Activated T-helper 17 cell treated with anti-CD3 and anti-CD28 coated beads, Interleukin-2, amount 50 U/mL, for 72 hours (primary cell): ENCODE measurements at places on chromosomes 5 and 9.
A peak's percentile ranks its signal among the peaks of the same experiment; 100 is the strongest.

GRCh38 chr9:84239343-84239742 is 101.2 kb downstream of the SLC28A3 start:
- ATAC-seq: no peak

GRCh38 chr5:172670005-172670402 is 28.9 kb downstream of the NEURL1B start:
- no peak for ATAC-seq

GRCh38 chr5:140011297-140011802 is 31.7 kb downstream of the NRG2 start:
- no peak for ATAC-seq

GRCh38 chr9:125829743-125830142 is 82.6 kb downstream of the PBX3 start:
- peak; percentile 91 for ATAC-seq

GRCh38 chr9:118162716-118163115 is 458.5 kb downstream of the TLR4 start:
- ATAC-seq: no peak

DNA sequence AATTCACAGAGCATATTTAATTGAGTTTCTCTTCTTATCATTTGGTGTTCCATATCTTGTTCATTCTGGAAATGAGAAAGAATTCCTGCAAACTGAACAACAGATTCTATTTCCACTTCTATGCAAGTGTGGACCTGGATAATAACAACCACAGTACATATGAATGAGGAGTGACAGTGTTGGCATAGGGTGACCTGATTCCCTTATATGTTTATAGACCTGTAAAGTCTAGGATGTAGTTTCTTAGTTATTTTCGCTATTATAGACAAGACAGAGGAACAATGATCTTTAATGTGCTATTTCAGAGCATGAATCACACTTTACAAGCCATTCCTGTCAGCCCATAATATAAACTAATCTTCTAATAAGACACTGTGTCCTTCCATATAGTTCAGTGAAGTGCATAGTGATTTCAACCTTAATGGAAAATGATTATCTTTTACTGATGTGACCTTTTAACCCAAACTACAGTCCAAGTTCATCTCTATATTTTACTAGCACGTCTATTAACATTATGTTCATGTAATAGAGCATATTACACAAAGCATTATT is 88.2 kb upstream of the FAM174A start:
- no peak for ATAC-seq

DNA sequence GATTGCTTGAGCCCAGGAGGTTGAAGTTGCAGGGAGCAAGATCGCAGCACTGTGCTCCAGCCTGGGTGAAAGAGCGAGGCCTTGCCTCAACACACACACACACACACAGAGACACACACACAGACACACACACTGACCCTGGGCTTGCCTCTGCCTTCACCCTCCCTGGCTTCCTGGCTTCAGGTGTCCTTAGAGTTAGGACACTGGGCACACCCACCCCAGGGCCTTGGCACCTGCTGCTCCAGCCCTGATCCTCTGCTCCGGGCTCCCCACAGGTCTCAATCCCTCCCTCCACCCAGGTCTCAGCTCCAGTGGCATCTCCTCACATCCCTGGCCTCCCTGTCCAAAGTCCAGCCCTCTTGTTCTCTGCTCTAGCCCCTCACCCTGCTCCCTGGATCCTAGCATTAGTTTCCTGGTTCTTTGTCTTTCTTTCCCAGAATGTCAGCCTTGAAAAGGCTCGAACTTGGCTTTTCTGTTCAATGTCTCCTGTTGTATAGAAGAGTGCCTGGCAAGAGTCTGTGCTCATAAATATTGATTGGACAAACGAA is 212.9 kb downstream of the C9orf50 start:
- no peak for ATAC-seq

- ATAC-seq: no peak
Observed at GRCh38 chr5:167575330-167575729, 716.1 kb upstream of the WWC1 start.

- no peak for ATAC-seq
Observed at GRCh38 chr9:23412458-23412857, 413.6 kb downstream of the ELAVL2 start.

GRCh38 chr5:179822444-179822990 is 1.8 kb downstream of the SQSTM1 start:
- no peak for ATAC-seq

DNA sequence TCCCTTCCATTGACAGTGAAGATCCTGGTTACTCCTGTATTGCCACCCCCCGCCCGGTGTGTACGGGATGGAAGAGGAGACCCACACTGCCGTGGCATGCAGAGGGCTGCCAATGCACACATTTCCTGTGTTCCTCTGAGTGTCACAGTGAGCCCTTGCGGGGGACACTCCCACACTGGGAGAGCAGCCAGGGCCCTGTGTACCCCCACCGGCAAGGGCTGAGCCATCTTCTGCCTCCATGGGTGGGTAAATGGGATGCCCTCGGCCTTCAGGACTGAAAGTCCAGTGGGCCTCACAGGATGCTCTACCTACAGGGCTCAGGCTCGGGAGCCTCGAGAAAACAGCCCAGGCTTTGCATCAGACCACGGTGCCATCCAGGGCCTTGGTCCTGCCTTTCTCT is 18.1 kb downstream of the IRX1 start:
- ATAC-seq: no peak

GRCh38 chr9:36911037-36911436 is 123.0 kb downstream of the PAX5 start:
- no peak for ATAC-seq

DNA sequence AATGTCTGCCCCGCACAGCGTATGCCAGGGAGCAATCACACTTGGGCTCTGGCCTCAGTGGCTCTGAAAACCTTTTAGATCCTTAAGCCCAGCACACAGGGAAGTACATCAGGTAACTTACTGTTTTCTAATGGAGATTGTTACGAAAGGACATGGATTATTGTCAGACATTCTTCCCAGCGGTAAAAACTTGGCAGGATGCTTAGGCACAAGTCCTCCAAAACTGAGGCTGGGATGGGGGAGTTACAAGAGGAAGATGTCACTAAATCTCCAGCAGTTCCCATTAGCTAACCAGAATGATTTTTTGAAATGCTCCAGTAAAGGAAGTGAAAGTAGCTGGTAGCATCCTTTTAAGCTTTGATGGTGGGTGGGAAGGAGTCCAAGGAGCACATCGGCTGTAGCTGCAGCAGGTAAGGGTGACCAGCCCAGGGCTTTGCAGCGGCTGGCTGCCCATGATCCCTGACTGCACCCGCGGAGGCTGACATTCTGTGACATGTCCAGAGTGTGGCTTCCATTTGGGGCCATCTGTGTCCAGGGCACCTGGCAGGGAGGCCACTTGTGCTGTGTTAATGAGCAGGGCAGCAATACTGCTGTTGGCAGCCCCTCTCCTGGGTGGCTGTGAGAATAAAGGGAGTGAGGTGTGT is 165.8 kb downstream of the GADD45G start:
- no peak for ATAC-seq

- ATAC-seq: no peak
Observed at GRCh38 chr9:86036555-86036954, 62.8 kb downstream of the GOLM1 start.

GRCh38 chr5:126422994-126423788 is at the start of gene GRAMD2B:
GRAMD2B (plus strand) TSS chr5:126423409; CDS start chr5:126423607, 198 bp downstream.
- peak; percentile 92 for ATAC-seq

GRCh38 chr5:149113669-149114068 is 27.6 kb upstream of the ABLIM3 start:
- no peak for ATAC-seq

DNA sequence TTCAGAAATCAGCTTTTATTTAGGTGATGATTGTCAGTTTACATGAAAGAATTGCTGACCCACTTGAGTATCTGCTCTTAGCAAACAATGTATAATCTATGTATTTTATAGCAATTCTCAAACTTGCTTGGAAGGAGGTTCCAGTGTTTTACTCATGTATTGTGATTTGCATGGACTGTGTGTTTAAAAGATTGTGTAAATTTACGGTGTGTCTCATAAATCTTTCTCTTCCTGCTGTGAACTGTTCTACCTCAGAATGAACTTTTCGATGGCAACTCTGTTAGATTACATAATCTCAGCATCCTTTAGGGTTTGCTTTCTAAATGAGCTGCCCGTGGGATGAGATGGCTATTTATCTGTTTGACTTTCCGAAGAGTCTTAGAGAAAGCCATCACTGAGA is 122.5 kb downstream of the MEF2C start:
- no peak for ATAC-seq

- ATAC-seq: no peak
Observed at GRCh38 chr5:136128481-136128880, 4.2 kb upstream of the SMAD5 start.

- ATAC-seq: peak; percentile 66
Observed at GRCh38 chr5:80961376-80962281, 1.5 kb downstream of the RASGRF2 start.

GRCh38 chr5:43192558-43193180 is 644 bp downstream of the NIM1K start:
- peak; percentile 34 for ATAC-seq

- ATAC-seq: no peak
Observed at GRCh38 chr9:27154908-27155307, 45.9 kb downstream of the TEK start.

GRCh38 chr5:147464211-147464610 is 45.7 kb downstream of the DPYSL3 start:
- ATAC-seq: no peak

DNA sequence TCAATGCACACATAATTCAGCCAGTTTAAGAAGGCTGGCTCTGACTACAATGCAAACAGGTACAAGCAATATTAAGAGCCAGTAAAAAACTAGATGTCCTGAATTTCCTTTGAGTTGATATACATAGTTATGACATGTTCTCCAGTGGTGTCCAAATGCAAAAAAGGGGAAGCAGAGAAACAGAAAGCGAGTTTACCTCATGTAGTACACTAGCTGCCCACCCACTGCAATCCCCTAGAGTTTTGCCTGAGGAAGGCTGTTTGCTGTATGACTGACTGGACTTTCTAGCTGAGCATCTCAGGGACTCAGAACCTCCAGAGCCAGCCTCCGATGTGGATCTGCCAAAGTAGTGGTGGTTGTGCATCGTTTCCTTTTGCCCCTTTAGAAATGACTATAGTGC is 44.8 kb upstream of the SLC1A3 start:
- no peak for ATAC-seq

DNA sequence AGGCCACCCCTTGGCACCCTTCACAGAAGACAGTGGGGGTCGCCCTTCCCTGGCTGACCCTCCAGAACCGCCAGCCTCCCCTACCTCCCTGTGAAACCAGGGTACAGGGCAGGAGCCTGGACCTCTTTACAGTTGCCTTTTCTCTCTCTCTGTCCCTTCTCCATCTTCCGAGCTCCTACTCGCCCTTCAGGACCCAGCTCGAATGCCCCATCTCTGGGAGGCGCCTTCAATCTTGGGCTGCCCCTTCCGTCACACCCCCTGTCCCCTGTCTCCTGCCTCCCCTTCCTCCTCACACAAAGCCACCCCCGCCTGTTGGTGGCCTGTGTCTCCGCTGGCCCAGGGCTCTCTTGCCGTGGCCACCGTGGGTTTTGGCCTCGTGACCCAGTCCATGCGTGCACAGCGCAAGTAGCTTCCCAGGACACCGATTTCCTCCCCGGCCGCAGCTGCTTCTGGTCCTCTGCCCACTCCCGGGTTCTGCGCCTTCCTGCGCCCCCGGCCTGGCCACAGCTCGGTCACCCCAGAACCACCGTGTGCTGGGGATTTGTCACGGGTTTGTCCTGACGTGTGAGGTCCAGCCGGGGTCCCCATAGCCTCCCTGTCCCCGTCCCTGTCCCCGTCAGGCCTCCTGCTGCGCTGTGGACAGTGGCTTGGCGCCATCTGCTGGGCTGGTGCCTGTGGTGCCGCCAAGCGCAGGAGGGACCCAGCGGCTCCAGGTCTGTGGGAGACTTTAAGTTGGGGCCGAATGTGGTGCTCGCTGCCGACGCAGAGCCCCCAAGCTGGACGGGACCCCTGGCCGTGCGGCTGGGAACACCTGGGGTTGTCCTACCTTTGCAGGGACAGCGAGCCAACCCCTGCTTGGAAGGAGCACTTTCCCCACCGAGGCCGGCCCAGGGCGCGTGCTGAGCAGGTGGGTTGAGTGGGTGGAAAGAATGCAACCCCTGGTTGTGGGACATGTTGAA is 4.0 kb upstream of the TMEM250 start:
- ATAC-seq: peak; percentile 30
